Stimulated activated CD4-positive, alpha-beta T cell treated with anti-CD3 and anti-CD28 coated beads, Interleukin-1b, Interleukin-23, amount 100 ng/mL, for 4 hours (primary cell): ENCODE measurements at places on chromosomes 4 and X.

DNA sequence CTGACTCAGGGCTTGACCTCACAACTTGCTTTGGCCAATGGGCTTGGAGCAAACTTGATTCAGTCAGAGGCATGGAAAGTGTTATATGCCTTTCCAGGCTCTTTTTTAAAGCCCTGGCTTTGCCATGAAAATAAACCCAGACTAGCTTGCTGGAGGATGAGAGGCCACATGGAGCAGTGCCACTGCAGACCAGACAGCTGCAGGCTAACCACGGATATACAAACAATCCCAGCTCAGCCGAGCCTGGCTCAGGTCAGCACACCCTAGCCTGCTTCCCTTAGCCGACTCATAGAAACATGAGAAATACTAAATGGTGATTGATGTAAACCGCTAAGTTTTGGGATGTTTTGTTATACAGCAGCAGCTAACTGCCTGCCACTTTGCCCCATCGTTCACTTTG, 345.1 kb downstream of the ARHGAP10 start:
- DNase-seq = no peak

- no peak for DNase-seq
Measured at GRCh38 chr4:3431446-3431993, 10.2 kb upstream of the HGFAC start.

DNA sequence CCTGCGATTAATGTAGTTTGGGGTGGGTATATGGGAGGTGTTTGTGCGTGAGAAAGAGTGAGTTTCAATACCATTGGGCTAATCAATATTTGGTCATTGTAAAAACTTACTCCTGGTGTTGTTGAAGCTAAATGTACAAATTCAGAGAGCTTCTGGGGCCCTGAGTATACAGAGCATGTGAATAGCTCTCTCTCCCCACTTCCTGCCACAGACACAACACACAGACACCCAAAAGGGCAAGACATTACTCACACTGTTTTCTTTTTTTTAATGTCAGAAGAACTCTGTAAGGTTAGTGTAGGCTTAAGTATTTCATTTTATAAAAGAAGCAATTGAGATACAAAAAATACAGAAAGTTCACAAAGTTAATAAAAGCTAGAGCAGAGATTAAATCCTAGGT, 151.3 kb upstream of the KCNIP4 start:
- DNase-seq = no peak

- DNase-seq = no peak
Measured at GRCh38 chrX:3136161-3136961, 95.1 kb downstream of the ARSF start.

DNA sequence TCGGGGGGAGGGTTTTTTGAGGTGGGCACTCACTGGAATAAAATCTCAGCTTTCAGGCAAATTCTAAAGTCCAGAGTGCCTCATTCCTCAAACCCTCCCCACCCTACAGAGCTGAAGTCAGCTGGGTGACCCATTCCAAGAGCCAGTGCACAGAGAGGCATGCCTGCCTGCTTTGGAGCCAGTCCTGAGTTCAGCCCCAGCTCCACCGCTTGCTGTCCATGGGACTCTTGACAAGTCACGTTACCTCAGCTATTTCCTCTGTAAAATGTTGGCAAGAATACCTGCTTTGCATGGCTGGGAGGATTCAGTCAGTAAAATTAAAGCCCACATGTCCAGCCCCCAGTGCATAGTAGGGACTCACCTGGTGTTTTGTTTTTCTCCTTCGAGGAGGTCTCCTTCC, 125.9 kb upstream of the PJA1 start:
- no peak for DNase-seq

DNA sequence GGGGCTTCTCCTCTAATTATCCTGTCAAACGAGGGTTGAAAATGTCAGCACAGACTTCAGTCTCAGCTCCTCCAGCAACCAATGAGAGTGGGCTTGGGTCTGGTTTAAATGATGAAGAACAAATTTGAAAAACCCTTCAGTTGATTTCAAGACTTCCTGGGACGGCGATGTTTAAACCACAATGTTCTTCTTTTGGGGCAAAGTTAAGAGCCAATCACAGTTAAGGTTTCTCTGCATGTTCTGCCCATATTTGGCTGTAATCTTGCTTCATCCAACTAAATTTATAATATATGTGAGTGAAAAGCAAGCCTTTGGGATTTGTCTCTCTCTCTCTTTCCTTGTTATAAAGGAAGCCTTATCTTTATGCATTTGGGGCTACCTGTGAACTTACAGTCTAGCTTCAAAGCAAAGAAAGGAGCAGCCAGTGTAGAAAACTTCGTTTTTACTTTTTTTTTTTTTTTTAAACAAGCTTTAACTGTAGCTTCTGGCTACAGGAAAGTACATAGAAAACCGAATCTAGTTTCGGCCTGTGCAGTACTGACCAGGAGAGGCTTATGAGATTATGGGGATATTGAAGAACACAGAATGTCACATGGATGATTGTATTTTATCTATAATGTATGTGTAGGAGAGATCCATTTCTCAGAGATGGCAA, 46.8 kb upstream of the FAM9C start:
- DNase-seq = no peak

DNA sequence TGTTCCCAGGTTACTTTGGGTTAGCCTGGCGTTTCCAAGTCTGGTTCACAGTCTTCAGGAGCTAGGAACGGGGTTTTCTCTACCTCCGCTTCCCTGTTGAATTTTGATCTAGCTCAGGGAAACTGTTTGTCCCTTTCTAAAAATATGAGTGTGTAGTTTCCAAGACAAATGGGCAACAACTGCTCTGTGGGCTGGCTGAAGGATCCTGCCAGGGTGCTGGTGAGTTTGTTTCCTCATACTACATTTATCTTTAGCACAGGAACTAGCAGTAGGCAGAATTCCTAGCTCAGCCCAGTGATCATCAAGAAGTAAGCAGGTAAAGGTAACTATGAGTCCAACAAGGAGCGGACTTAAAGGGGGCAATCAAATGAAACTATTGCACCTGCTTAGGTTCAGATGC, 13.3 kb upstream of the FAM47E start:
- DNase-seq = no peak

GRCh38 chrX:74259885-74260491, 44.0 kb upstream of the ZCCHC13 start:
- DNase-seq = no peak

DNA sequence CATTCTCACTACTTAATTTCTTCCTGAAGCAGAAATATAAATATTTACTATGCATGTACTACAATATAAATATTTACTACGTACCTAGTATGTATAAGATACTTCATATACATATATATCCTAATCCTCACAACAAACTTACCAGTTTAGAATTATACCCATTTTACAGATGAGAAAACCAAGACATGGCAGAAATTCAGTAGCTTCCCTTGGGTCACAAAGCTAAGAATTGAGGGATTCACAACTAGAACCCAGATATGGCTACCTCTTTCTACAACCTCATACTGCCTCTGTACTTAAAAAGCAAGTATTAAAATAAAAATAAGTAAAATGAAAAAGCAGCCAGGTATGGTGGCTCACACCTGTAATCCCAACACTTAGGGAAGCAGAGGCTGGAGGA, 65.9 kb downstream of the AMMECR1 start:
- no peak for DNase-seq

DNA sequence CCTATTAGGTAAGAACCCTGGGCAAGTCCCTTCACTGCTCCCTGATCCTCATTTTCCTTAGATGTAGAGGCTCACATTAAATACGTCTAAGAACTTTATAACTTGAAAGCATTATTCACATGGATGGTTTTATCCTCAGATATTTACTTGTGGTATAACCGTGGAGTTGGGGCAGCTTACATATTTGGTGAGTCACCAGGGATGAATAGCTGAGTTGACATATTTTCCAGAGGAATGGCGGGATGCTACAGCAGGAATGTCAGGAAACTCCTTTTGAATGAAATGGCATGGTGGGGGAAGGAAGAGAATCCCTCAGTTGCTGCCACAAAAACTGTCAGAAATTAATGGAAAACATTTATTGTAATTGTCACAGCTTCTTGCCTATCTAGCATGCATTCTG, 165.3 kb upstream of the RPS6KA3 start:
- no peak for DNase-seq

GRCh38 chrX:20320461-20321159, 53.9 kb upstream of the RPS6KA3 start:
- no peak for DNase-seq

- DNase-seq = no peak
Measured at GRCh38 chrX:145464650-145465049, 217.3 kb downstream of the SPANXN1 start.

- no peak for DNase-seq
Measured at GRCh38 chr4:80385397-80386280, 50.1 kb downstream of the CFAP299 start.

DNA sequence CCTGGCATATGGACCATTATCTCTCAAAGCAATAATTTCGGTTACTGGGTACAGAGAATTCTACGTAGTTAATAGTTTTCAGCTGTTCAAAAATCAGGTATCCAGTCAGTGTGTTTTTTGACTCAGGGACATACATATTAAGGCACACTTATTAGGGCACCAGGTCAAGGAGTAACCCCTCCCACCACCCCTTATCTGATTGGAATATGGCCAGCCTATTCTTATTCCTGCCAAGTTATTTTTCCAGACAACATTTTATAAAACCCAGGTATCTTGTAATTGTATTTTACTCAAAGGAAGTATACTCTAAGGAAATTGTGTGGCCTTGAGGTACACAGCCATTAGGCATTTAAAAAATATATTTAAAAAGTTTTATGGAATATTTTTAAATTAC, 4.3 kb downstream of the ZFX start:
- DNase-seq = no peak

DNA sequence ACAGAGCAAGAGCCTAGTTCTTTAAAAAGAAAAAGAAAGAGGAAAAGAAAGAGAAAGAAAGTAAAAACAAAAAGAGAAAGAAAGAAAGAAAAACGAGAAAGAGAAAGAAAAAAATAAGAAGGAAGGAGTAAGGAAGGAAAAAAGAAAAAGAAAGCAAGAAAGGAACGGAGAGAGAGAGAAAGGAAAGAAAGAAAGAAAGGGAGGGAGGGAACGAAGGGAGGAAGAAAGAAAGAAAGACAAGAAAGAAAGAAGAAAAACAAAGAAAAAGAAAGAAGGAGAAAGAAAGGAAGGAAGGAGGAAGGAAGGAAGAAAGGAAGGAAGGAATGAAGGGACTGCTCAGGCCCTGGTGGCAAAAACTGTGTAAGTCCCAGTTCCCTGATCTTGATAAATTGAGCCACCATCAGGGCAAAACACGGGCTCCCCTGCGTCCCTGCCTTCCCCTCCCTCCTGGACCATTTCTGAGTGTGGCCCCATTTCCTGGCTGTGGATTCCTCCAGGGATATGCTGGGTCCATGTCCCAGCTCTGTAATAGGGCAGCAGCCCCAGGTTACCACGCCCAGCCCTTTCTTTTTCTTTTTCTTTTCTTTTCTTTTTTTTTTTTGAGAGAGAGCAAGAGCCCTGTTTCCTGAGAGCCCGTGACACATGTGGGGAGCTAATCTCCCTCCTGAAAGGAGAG, 44.8 kb downstream of the SHOX start:
- no peak for DNase-seq
